ENCODE measurements at places on chromosomes 5 and 9.

DNA sequence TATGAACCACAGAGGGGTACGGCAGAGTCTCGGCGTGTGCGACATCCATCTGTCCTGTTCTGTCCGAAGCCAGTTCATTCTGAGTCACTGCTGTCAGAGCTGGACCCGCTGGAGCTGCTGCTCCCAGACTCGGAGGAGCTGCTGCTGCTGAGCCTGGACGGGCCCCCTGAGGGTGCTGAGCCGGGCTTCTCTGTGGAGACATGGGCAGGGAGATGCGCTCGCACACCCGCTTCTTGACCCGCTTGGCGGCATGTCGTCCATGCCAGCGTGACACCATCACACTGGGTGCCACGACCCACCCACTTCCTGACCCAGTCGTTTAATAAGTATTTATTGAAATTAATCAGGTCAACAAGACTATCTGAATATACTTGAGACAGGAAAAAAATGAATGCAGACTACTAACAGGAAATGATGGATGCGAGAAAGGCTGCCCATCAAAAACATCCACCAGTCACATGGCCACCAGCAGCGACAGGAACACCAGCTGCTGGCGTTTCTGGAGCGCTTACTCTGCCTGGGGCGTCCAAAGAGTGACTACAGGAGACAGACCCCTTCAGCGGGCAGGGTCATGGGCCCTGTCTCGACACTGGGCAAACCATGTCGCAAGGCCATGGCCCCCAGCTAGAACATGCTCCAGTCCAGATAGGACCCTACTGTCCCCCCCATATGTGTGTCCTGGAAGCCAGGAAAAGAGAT, 8.4 kb downstream of the BRD3OS start:
- no peak for DNase-seq

- no peak for DNase-seq
These were observed 245.1 kb downstream of the AOPEP start for GRCh38 chr9:94971378-94972131.

- no peak for DNase-seq
These were observed 32.1 kb upstream of the HSD17B4 start for GRCh38 chr5:119420169-119420568.

DNA sequence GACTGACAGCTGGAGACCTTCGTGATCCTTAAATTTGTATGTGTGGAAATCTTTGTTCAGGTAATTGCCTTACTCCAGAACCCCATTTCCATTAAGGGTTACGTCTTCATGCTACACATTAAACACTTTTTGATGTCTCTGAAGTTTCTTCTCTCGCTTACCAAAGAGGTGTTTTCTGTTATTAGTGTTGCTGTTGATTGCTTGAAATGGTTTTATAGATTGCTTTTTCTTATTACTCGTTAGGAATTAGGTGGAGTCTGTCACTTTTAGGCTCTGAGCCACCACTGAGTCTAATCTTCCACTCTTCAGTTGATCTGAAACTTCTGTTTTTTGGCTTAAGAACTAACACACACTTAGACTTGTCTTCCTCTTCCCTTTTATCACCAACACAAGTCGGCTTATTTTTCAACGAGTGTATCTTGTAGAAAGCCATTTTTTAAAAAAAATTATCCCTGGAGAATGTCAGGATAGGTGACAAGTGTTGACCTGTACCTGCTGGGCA, 62.2 kb upstream of the PPARGC1B start:
- no peak for DNase-seq

- no peak for DNase-seq
These were observed 1.8 kb downstream of the SEMA5A start for GRCh38 chr5:9544056-9544455.

- DNase-seq, result no peak
These were observed 94.5 kb downstream of the LMX1B start for GRCh38 chr9:126708178-126708577.

- no peak for DNase-seq
These were observed 122.6 kb downstream of the APBA1 start for GRCh38 chr9:69549310-69550202.

DNA sequence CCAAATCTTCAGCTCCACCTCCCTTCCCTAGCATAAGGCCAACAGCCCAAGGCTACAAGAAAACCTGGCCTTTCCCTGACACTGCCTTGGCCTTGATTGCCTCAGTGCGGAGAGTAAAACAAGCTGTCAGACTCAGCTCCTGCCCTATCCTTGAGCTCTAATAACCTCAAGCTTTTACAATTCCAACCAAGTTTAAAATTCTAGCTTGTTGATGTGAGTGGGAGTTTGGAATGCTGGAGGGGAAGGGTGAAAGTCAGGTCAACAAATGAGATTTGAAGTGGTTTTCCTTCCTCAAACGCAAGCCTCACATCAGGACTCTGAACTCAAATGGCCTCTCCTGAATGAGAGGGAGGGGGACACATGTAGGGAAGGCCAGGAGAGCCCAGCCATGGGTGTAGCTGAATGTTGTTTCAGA, 197.0 kb upstream of the VLDLR start:
- DNase-seq, result no peak

DNA sequence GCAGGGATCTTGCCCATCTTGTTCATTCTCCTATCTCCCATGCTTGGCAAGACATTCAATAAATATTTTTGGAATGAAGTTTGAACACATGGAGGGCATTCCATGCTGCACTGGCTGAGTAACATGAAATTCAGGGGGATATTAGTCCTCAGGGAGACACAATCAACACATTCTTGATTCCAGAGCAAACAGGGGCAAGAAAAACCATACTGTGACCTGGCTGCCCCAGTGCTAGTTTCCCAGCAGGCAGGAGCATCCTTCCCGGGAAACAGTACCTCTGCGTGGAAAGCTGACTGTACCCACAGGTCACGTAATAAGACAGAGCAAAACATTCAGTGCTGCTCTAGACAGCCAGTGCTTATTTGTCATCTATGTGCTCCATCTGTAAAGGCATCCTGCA, 66.3 kb upstream of the SPOCK1 start:
- no peak for DNase-seq

GRCh38 chr9:89038382-89039103, 47.3 kb downstream of the S1PR3 start:
- DNase-seq, result no peak

GRCh38 chr5:107672211-107673038, 1.7 kb upstream of the EFNA5 start:
- DNase-seq, result no peak

DNA sequence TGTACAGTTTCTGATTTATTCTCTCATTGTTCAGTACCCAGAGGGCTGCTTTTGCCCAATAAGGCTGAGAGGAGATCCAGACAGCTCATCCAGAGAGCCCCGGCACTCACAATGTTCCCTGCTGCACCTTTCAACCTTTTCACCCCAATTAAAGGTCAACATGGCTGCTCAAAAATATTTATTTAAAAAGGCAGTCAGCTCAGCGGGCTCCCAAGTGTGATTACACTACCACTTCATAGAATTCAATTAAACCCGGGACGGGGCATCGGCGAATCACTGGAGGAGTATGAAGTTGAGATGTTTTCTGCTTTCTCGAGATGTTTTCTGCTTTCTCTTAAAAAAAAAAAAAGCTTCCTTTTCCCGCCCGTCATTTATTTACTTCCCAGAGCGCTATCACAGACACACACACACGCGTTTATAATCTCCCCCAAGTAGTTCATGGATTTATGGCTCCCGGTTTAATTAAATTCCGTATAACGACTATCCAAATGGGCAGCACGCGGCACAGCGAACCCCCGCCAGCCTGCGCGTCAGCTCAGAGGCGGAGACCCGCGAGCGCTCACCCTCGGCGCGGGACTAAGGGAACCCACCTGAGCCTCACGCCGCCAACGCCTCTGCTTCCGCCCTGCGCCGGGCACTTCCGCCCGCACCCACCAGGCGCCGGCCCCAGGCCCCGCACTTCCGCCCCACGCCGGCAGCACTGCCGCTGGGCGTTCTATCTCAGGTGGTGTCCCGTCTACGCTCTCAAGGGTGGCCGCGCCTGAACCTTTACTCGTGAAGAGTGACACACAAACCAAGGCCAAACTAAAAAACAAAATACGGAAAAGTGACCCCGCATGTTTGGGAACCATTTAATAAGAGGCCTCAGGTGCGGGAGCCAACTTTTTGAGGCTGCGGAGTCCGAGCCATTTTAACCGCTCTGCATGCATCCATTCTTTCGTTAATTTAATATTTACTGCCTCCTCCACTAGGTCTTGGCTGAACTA, at the start of gene C5orf63:
Gene C5orf63, minus strand, starts transcription at position 642 of the 986 bp plus-strand sequence. CDS start 14,507 bp downstream, outside the sequence.
- peak; percentile 60 for DNase-seq

DNA sequence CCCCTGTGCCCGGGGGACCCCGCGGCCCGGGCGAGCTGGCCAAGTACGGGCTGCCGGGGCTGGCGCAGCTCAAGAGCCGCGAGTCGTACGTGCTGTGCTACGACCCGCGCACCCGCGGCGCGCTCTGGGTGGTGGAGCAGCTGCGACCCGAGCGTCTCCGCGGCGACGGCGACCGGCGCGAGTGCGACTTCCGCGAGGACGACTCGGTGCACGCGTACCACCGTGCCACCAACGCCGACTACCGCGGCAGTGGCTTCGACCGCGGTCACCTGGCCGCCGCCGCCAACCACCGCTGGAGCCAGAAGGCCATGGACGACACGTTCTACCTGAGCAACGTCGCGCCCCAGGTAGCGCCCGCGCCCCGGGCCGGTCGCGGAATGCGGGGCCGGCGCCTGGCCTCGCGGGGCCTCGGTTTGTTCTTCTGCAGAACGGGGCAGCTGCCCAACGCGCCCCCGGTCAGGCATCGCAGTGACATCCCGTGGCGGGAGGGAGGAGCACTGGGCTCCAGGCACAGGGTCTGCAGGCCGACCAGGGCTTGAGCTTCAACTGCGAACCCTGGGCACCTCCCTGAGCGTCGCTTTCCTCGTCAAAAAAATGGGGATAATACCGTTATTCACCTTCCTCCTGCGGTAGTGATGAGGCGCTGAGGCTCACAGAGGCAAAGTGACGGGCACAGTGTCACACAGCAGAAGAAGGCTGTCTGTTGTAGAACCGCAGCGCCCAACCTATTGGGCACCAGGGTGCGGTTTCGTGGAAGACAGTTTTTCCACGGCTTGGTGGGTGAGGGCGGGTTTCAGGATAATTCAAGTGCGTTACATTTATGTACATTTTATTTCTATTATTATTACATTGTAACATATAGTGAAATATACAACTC, 777 bp downstream of the ENDOG start:
- DNase-seq, result peak; percentile 32

DNA sequence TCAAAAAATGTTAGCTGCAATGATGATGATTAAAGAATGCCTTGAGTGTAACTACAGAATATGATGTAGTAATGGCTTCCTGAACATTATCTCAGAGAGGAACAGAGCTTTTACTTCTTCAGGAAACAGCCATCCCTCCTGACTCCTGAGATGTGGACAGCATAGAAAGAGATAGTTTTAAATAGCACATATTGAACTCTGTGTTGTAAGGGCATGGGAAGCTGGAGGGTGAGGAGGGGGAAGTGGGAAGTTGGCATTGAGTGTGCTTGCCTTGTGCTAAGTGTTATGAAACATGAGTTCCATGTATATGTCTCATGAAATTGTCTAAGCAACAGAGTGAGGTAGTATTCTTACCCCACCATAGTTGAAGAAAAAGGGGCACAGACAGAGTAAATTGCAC, 161.5 kb upstream of the SLC28A3 start:
- DNase-seq, result no peak

DNA sequence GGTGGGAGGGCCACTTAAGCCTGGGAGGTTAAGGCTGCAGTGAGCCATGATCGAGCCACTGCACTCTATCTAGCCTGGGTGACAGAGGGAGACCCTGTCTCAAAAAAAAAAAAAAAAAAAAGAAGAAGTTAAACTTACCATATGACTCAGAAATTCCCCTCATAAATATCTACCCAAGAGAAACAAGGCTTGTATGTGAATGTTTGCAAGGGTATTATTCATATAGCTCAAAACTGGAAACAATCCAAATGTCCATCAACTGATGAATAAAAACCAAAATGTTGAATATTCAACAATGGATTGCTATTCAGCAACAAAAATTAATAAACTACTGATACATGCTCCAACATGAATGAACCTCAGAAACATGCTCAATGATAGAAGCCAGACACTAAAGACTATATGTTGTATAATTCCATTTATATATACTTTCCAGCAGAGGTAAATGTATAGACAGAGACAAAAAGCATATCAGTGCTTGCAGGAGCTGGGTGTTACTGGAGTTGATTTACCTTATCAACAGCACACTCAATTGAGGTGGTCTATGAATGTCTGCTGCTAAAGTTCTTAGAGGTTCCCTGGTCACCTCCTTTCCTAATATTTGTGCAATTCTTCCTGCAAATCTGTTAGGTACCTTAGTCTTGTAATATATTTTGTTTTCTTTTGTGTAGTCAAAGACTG, 5.3 kb upstream of the SREK1 start:
- no peak for DNase-seq

DNA sequence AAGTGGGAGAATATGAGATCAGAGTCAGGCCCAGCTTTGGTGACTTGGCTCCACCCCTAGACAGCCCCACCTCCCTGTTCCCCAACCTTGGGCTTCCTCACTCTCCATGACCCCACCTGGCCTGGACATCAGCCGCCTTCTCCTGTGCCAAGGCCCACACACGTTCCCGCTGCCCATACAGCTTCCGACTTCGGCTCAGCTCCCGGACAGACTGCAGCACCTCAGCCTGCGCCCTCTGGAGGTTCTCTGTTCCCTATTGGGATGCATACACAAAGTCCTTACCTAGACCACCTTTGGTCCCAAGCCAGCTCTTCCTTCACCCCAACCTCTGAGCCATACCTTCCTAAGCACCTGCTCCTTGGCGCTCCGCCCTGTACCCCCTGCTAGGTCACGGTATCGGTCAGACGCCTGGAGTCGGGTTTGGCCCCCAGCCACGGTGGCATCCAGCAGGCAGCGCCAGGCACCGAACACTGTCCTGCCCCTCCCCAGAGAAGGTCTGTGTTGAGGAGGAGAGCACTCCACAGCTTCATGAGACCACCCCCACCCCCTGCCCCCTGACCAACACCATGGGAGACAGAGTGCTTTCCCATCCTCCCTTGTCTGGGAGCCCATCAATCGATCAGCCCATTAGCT, 2.0 kb downstream of the FCHSD1 start:
- no peak for DNase-seq

DNA sequence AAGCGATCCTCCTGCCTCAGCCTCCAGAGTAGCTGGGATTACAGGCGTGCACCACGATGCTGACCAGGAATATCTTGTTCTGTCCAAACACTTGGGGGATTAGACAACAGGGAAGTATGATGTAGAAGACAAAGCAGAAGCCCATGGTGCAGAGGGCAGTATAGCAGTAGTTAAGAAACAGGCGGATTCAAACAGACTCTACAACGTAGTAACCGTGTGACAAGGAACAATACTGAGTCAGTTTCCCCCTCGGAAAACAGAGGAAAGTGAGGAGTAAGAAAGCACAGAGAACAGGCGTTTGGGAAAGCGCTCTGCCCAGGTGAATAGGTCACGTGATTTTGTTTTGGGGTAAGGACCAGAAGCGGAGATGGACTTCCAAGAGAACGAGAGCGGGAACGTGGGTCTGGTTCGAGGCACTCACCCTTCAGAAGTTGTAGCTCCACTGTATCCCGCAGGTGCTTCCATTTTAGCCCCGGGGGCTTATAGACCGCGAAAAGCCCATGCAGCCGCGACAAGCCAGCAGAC, 306 bp downstream of the TRUB2 start:
- no peak for DNase-seq
